ENCODE measurements at places on chromosomes 12 and 14. TPM values are rescaled to one million over a fixed set of nuclear protein-coding genes. Genes with fewer than 3 reads are reported as not detected.

- peak overlapping the region; percentile 43 for H3K27ac ChIP-seq
- H3K36me3 ChIP-seq: no peaks in the 10 kb centered on the region
- H3K4me1 ChIP-seq: peaks cover 28% of the 10 kb centered on the region
- no peak for DNase-seq
- H3K27me3 ChIP-seq: no peaks in the 10 kb centered on the region
- no peak overlapping the region for H3K4me3 ChIP-seq
Measured at GRCh38 chr12:14834509-14834908, 8.8 kb downstream of the ART4 start.

DNA sequence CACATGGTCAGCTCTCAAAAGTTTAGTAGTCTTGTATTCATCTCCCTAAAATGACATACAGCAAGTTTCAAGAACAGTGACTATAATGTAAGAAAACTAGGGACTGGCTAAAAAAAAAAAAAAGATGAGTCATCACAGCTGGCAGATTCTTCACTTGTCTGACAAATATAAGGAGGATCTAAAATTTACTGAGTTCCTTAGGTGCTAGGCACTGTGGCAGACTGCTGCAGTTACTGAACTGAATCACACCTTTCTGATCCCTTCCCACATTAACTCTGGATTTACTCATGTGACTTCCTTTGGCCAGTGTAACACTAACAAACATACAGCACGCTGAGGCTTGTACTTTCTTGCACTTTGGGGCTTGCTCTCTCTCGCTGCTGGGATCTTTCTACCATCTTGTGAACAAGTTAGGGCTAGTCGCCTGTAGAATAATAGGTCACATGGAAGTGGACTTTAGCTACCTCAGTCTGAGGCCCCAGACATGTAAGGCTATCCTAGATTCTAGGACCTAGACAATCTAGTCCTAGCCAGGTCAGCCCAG lies 32.1 kb downstream of the BAZ1A start:
- no peak overlapping the region for H3K27ac ChIP-seq
- H3K4me1 ChIP-seq: peaks cover 19% of the 10 kb centered on the region
- no peaks in the 10 kb centered on the region for H3K36me3 ChIP-seq
- DNase-seq: no peak
- no peaks in the 10 kb centered on the region for H3K27me3 ChIP-seq

- H3K27me3 ChIP-seq: no peaks in the 10 kb centered on the region
- no peak overlapping the region for H3K27ac ChIP-seq
- H3K36me3 ChIP-seq: no peaks in the 10 kb centered on the region
- no peak for DNase-seq
- no peaks in the 10 kb centered on the region for H3K4me1 ChIP-seq
Measured at GRCh38 chr14:44767646-44768173, 194.0 kb downstream of the KLHL28 start.

- H3K4me1 ChIP-seq: no peaks in the 10 kb centered on the region
- H3K27me3 ChIP-seq: no peaks in the 10 kb centered on the region
- H3K4me3 ChIP-seq: no peak overlapping the region
- H3K36me3 ChIP-seq: no peaks in the 10 kb centered on the region
Measured at GRCh38 chr12:41121374-41121773, 66.7 kb upstream of the PDZRN4 start.

DNA sequence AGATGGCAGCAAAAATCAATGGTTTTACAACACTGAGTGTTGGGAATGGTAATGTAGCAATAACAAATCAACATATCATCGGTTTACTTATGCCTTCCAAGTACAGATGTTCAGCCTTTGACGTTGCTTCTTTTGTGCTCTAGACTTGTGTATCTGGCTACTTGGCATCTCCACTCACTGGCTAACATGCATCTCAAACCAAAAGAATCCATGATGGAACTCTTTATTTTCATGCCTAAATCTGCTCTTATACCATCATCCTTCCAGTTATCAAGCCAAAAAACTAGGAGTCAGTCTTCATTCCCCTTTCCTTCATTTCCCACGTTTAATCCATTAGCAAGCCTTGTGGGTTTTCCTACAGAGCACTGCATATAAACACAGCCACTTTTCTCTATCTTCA lies 89.2 kb upstream of the USP44 start:
- no peaks in the 10 kb centered on the region for H3K4me1 ChIP-seq
- DNase-seq: no peak
- H3K27ac ChIP-seq: no peak overlapping the region
- no peaks in the 10 kb centered on the region for H3K27me3 ChIP-seq
- H3K36me3 ChIP-seq: no peaks in the 10 kb centered on the region

- DNase-seq: no peak
- H3K4me1 ChIP-seq: peaks cover 5% of the 10 kb centered on the region
- no peak overlapping the region for H3K4me3 ChIP-seq
Measured at GRCh38 chr12:50147281-50147680, 19.9 kb downstream of the CERS5 start.

GRCh38 chr12:57418255-57418654 lies 12.6 kb downstream of the R3HDM2 start:
- no peaks in the 10 kb centered on the region for H3K27me3 ChIP-seq
- peak; percentile 75 for DNase-seq
- no peak overlapping the region for H3K4me3 ChIP-seq
- H3K36me3 ChIP-seq: no peaks in the 10 kb centered on the region
- H3K27ac ChIP-seq: peak overlapping the region; percentile 0

- no peak for DNase-seq
- no peaks in the 10 kb centered on the region for H3K27me3 ChIP-seq
- no peaks in the 10 kb centered on the region for H3K4me1 ChIP-seq
- no peaks in the 10 kb centered on the region for H3K36me3 ChIP-seq
- no peak overlapping the region for H3K27ac ChIP-seq
- no peak overlapping the region for H3K4me3 ChIP-seq
Measured at GRCh38 chr12:115872919-115873357, 404.6 kb downstream of the MED13L start.

- H3K27ac ChIP-seq: no peak overlapping the region
- H3K4me3 ChIP-seq: no peak overlapping the region
- no peaks in the 10 kb centered on the region for H3K27me3 ChIP-seq
- DNase-seq: peak; percentile 67
- no peaks in the 10 kb centered on the region for H3K36me3 ChIP-seq
- H3K4me1 ChIP-seq: peaks cover 35% of the 10 kb centered on the region
Measured at GRCh38 chr12:26271889-26272492, 76.6 kb downstream of the SSPN start.

DNA sequence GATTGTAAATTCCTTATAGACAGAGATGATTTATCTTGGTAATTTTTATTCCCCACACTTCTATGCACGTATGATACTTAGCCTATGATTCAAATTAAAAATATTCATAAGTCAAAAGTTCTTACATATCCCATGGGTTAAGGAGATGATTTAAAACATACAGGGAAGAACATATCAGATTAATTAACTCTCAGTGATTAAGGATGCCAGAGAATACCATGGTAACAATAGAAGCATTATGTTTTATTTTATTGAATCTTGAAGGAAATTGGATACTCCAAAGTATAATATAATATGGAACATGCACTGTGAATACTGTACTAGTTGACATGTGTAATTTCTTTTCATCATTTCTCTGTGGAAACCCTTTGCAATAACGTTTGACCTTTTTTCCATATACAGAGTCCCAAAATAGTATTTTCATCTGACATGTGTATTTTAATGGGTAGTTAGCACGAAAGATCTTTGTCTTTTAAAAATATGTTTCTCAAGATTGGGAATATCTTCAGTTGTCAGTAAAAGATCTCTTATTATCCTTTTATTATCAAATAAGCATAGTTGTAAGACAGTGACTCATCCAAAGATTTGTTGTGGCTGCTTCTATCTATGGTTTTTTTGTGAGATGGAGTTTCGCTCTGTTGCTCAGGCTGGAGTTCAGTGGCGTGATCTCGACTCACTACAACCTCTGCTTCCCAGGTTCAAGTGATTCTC lies 166.7 kb downstream of the RAD51B start:
- no peak overlapping the region for H3K27ac ChIP-seq
- no peaks in the 10 kb centered on the region for H3K4me1 ChIP-seq
- no peak for DNase-seq
- no peaks in the 10 kb centered on the region for H3K27me3 ChIP-seq
- no peak overlapping the region for H3K4me3 ChIP-seq
- no peaks in the 10 kb centered on the region for H3K36me3 ChIP-seq

GRCh38 chr14:76705214-76705613 lies 56.1 kb upstream of the VASH1 start:
- no peak overlapping the region for H3K4me3 ChIP-seq
- H3K27ac ChIP-seq: no peak overlapping the region
- DNase-seq: no peak
- H3K4me1 ChIP-seq: no peaks in the 10 kb centered on the region
- H3K36me3 ChIP-seq: no peaks in the 10 kb centered on the region

DNA sequence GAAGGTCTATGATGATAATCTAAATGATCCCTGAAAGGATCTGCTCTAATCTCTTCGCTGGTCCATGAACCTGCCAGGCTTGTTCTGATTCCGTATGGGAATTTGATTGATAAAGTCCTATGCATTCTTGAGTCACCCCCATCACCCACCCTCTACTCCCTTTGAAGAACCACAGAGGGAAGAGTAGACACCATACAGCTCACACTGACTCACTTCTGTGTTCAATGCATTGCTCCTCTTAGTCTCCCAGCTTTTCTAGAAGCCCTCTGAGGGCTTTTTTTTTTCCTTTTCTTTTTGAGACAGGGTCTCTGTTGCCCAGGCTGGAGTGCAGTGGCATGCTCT lies 18.5 kb upstream of the GPRC5A start:
- H3K27me3 ChIP-seq: no peaks in the 10 kb centered on the region
- no peaks in the 10 kb centered on the region for H3K36me3 ChIP-seq
- no peak overlapping the region for H3K4me3 ChIP-seq
- DNase-seq: no peak
- no peaks in the 10 kb centered on the region for H3K4me1 ChIP-seq

- no peaks in the 10 kb centered on the region for H3K27me3 ChIP-seq
- H3K36me3 ChIP-seq: no peaks in the 10 kb centered on the region
- H3K27ac ChIP-seq: no peak overlapping the region
Measured at GRCh38 chr12:66482351-66483203, 180.3 kb downstream of the HELB start.

DNA sequence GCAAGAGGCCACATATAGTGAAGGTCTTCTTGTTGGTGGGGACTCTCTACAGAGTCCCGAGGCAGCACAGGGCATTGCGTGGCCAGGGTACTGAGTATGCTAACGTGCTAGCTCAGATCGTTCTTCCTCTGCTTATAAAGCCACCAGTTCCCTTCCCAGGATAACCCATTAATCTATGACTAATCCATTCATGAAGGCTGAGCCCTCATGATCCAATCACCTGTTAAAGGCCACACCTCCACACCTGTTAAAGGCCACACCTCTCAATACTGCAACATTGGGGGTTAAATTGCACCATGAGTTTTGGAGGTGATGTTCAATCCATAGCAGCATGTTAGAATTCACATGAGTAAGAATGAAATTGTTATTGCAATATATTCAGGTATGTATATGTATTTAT lies 12.8 kb upstream of the YARS2 start:
- no peaks in the 10 kb centered on the region for H3K36me3 ChIP-seq
- no peak overlapping the region for H3K4me3 ChIP-seq
- H3K4me1 ChIP-seq: no peaks in the 10 kb centered on the region
- H3K27ac ChIP-seq: no peak overlapping the region

DNA sequence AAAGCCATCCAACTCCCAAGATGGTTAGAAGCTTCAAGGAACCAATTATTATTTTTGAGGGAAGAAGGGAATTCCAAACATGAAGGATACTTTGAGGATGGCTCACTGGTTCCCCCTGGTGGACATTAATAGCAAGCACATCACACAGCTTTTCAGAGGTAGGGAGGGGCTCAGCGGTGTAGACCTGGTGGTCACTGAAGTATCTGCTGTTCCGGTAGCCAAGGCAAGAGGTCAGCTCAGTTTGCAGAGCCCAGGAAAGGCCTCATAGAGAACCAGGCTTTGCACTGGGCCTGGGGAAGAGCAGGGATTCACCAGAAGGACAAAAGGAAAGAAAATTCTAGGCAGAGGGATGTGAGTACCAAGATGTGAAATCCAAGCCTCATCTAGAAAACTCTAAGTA lies 118.7 kb downstream of the KSR2 start:
- no peak overlapping the region for H3K27ac ChIP-seq
- no peak overlapping the region for H3K4me3 ChIP-seq
- no peaks in the 10 kb centered on the region for H3K36me3 ChIP-seq
- no peaks in the 10 kb centered on the region for H3K4me1 ChIP-seq
- DNase-seq: peak; percentile 21

DNA sequence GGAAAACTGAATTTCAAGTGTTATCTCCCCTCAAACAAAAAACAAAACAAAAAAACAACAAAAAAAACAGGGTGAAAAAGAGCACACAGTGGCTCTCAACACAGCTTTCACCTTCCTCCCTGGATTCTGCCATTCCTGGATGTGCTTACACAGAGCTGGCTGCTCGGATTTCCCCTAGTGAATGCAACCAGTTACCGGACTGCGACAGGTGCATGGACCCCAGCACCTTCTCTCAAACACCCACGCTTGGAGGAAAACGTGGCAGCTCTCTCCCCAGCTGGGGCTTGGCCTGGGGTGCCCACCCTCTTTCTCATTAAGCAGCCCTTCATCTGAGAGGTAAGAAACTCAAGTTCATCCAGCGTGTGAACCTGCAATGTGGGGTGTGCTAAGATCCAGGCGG lies 33.5 kb upstream of the DICER1 start:
- DNase-seq: no peak
- H3K27me3 ChIP-seq: no peaks in the 10 kb centered on the region
- no peak overlapping the region for H3K27ac ChIP-seq
- no peaks in the 10 kb centered on the region for H3K4me1 ChIP-seq
- no peak overlapping the region for H3K4me3 ChIP-seq

- DNase-seq: no peak
- no peaks in the 10 kb centered on the region for H3K27me3 ChIP-seq
- peaks cover 4% of the 10 kb centered on the region for H3K4me1 ChIP-seq
- H3K4me3 ChIP-seq: no peak overlapping the region
Measured at GRCh38 chr14:24062216-24062980, 9.0 kb upstream of the CPNE6 start.

DNA sequence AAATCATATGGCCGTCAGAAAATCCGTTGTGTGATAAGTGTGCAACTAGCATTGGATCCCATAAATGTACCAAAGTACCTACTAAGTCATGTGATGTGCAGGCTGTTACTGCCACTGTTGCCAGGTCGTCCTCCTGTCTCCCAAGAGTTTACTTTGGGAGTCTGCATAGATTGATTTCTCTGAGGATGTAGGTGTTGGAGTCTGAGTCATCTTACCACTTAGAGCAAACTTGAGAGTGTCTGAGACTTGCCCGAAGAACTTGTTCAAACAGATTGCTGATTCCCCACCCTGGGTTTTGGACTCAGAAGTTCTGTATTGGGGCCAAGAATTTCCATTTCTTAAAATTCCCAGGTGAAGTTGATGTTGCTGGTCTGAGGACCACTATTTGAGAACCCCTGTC lies 11.4 kb downstream of the TMX1 start:
- no peak overlapping the region for H3K27ac ChIP-seq
- H3K27me3 ChIP-seq: no peaks in the 10 kb centered on the region

GRCh38 chr12:78455991-78456390 lies 408.6 kb upstream of the SYT1 start:
- no peaks in the 10 kb centered on the region for H3K27me3 ChIP-seq
- H3K36me3 ChIP-seq: no peaks in the 10 kb centered on the region
- no peaks in the 10 kb centered on the region for H3K4me1 ChIP-seq
- DNase-seq: no peak
- H3K27ac ChIP-seq: no peak overlapping the region

BMAL2 gene
- total RNA-seq: 0.87 TPM

SAMD15 gene
- total RNA-seq: 4.6 TPM

LRRC9 gene
- total RNA-seq: 0.14 TPM

RASSF9 gene
- 1.1 TPM for total RNA-seq

RNASE1 gene
- total RNA-seq: 1,399 TPM

SERPINA5 gene
- total RNA-seq: 515 TPM

RNF31 gene
- total RNA-seq: 59.7 TPM

PDE3A gene
- 0.61 TPM for total RNA-seq

USP15 gene
- total RNA-seq: 56.1 TPM

LRTM2 gene
- total RNA-seq: not detected

HPD gene
- 13.0 TPM for total RNA-seq

CRACR2A gene
- total RNA-seq: 3.5 TPM

NRXN3 gene
- 5.2 TPM for total RNA-seq
